ENCODE measurements at places on chromosomes 12 and 14. TPM values are rescaled to one million over a fixed set of nuclear protein-coding genes. Genes with fewer than 3 reads are reported as not detected.

GRCh38 chr12:1425396-1425729 lies 169.0 kb downstream of the FBXL14 start:
- no peak for DNase-seq

GRCh38 chr12:131141514-131141913 lies 187.8 kb downstream of the ADGRD1 start:
- DNase-seq, result peak; percentile 40

GRCh38 chr12:95548056-95548538 lies 3.2 kb downstream of the USP44 start:
- DNase-seq, result peak; percentile 65

- no peak for DNase-seq
These were observed 62.2 kb upstream of the INSM2 start for GRCh38 chr14:35471803-35472202.

DNA sequence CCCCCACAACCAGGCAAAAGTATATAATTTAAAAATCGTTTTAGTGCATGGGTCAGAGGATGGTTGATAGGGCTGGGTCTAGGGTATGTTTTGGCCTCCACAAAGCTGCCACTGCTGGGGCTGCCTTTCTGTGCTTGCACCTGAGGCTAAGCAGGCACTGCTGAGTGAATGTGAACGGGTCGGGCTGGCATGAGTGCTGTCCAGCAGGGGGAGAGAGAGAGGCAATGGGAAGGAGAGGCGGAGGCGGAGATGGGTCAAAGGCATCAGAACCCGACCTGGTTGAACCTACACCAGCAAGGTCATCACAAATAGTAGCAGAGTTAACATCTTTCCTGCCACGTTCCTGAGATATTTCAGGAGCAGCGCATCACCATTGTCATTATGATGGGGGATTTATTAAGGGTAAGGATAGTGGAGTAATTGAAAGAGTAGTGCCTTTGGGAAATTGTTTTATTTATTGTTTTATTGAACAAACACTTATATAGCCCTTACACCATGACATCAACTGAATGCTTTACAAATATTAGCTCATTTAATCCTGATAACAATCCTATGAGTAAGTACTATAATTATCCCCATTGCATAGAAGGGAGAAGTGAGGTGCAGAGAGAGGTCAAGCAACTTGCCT lies 5.8 kb upstream of the NRXN3 start:
- no peak for DNase-seq

DNA sequence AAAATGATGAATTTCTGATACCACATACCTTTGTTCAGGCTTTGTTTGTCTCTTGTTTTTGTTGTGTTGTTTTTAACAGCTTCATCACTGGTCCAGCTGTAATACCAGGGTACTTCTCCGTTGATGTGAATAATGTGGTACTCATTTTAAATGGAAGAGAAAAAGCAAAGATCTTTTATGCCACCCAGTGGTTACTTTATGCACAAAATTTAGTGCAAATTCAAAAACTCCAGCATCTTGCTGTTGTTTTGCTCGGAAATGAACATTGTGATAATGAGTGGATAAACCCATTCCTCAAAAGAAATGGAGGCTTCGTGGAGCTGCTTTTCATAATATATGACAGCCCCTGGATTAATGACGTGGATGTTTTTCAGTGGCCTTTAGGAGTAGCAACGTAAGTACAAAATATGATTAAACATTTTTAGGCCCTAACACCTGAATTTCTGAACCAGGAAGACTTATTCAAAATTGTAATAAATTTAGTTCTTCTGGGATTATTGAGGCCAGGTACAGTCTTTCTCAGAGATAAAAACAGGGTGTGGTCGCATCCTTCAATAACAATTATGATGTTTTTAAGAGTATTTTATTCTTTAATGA lies 22.4 kb downstream of the RXYLT1 start:
- no peak for DNase-seq

GRCh38 chr12:8687846-8688601 lies 9.8 kb upstream of the RIMKLB start:
- DNase-seq, result peak; percentile 98

- peak; percentile 97 for DNase-seq
These were observed at the start of gene SLC38A2 for GRCh38 chr12:46372544-46373300. Gene SLC38A2 (minus strand): TSS chr12:46372773. CDS start chr12:46371293, 1,480 bp downstream.

GRCh38 chr12:84492351-84492883 lies 420.2 kb downstream of the SLC6A15 start:
- no peak for DNase-seq

GRCh38 chr12:90163975-90164374 lies 455.3 kb upstream of the ATP2B1 start:
- DNase-seq, result no peak

- no peak for DNase-seq
These were observed 221.8 kb downstream of the BTG1 start for GRCh38 chr12:91923864-91924263.

GRCh38 chr12:2320841-2321240 lies 268.1 kb downstream of the CACNA1C start:
- DNase-seq, result no peak

Gene NRXN3
- total RNA-seq, result 21.9 TPM

Gene SLC10A1
- not detected for total RNA-seq

Gene ANKRD52
- total RNA-seq, result 20.9 TPM

Gene NKX2-1
- not detected for total RNA-seq

Gene ITGB7
- total RNA-seq, result 0.79 TPM

All from spinal cord (tissue), 10 donors.